Inflammatory macrophage (primary cell): ENCODE measurements at places on chromosomes 7 and 10.
A peak's percentile ranks its signal among the peaks of the same experiment; 100 is the strongest.

- peak; percentile 43 for DNase-seq
These were observed 201.7 kb upstream of the ADARB2 start for GRCh38 chr10:1939016-1939415.

- no peak for DNase-seq
These were observed 110.0 kb downstream of the RELN start for GRCh38 chr7:103879411-103879810.

GRCh38 chr10:14579405-14579804, 195.3 kb downstream of the FAM107B start:
- DNase-seq, result peak; percentile 63

- no peak for DNase-seq
These were observed 48.0 kb downstream of the RHOBTB1 start for GRCh38 chr10:60896033-60896432.

- peak; percentile 59 for DNase-seq
These were observed 23.8 kb downstream of the SCIN start for GRCh38 chr7:12594122-12594897.

DNA sequence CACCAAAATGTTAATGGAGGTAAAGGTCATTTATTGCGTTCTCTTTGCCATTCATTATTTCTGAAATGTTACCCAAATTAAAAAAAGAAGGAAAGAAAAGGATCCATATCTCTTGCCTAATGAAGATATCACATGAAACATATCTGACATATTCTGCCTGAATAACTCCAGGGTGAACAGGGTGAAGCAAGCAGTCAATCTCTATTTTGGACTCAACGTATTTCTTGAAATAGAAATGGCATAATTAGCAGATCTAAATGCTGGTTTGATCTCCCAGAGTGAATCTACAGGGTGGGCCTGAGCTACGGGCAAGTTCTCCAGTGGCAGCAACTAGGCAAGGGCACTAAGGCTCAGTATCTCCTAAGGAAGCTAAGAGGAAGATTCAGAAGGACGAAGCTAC, 24.0 kb downstream of the MPP7 start:
- DNase-seq, result no peak

DNA sequence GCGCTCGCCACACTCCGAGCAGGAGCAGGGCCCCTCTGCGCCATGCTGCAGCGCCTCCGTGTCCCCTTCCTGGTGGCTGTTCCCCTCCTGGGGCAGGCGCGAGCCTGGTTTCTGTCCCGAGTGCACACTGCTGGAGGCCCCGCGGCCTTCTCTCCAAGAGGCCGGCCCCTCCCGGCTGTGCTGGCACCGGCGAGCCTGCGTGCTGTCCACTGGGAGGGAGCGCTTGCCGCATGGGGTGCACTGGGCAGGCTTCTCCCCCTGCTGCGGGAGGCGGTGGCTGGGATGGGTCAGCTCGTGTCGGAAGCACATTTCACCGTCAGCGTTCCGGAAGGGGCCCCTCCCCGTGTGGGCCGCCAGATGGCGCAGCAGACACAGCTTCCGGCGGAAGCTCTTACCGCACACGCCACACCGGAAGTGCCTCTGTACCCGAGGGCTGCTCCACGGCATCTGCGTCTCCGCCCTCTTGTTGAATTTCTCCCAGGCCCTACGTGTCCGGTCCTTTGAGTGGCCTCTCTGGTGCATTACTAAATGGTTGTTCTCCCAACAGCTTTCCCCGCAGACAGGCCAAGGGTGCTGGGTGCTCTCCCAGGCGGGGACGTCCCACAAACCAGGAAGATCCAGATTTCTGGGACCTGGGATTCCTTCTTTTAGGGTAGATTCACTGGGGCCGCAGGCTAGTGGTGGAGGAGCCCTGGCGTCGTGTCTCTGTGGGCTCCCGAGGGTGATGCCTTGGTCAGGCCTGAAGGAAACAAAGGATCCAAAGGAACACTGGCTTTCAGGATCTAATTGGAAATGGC, 18.7 kb downstream of the ZNF786 start:
- peak; percentile 66 for DNase-seq

DNA sequence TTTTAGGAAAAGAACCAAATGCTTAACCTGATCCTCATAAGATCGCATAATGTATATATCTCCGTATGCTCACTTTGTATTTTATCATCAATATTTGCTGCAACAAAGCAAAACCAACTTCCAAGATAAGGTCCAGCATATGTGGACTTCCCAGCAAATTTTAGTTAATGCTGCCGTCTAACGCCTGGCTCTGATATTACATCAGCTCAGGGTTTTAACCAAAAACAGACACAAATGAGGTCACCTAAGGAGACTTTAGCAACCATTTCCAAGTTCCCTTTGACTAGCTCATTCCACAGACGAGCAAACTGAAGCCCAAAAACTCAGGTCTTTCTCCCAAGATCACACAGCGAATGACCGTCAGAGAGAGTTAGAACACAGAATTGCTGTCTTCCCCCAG, 59.4 kb upstream of the UCN3 start:
- DNase-seq, result peak; percentile 12

- no peak for DNase-seq
These were observed 82.1 kb upstream of the IGFBP3 start for GRCh38 chr7:46003161-46003560.

DNA sequence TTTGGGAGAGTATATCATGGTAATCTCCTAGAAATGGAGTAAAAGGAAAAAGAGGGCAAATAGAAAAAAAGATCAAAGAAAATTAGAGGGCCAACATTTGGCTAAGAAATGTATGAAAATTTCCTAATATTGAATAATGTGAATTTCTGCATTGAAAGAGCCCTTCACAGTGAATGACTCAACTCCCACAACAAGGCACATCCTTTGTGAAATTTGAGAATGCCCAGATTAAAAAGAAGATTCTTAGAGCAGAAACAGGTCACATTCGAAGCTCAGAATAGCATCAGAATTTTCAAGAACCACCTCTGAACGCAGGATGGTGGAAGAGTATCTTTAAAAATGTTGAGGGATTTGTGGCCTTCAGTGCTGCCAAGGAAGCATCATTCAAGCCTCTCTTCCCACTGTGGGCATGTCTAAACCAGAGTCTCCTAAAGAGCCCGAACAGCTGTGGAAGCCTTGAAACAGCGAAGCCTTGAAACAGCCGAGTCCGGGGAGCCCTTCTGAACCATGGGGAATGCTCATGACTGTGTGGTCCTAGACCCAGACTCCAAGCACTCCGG, 43.6 kb downstream of the GUSB start:
- DNase-seq, result no peak

- DNase-seq, result peak; percentile 70
These were observed 22.4 kb upstream of the SEMA3C start for GRCh38 chr7:80941208-80941758.

GRCh38 chr7:105916603-105917002, 40.2 kb upstream of the ATXN7L1 start:
- DNase-seq, result no peak

DNA sequence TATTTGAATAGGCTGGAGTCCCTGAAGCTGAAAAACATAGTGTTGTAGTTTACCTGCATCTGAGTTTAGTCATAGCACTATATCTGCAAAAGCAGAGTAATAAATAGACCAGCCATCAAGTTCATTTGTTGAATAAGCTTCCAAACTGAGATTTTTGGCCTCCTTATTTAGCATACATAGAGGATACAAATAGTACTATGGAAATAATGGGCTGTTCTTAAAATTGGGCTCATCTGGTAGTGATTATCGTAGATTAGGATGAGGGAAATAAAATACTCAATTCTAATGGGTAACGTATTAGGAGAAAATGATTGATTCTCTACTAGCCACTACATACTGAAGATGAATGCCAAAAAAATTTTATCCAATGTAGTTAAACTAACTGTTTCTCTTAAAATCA, 41.4 kb upstream of the TMEM196 start:
- DNase-seq, result no peak

- no peak for DNase-seq
These were observed 714.7 kb upstream of the MBL2 start for GRCh38 chr10:53487019-53487983.

- no peak for DNase-seq
These were observed 180.1 kb downstream of the MAD1L1 start for GRCh38 chr7:2052657-2053048.

DNA sequence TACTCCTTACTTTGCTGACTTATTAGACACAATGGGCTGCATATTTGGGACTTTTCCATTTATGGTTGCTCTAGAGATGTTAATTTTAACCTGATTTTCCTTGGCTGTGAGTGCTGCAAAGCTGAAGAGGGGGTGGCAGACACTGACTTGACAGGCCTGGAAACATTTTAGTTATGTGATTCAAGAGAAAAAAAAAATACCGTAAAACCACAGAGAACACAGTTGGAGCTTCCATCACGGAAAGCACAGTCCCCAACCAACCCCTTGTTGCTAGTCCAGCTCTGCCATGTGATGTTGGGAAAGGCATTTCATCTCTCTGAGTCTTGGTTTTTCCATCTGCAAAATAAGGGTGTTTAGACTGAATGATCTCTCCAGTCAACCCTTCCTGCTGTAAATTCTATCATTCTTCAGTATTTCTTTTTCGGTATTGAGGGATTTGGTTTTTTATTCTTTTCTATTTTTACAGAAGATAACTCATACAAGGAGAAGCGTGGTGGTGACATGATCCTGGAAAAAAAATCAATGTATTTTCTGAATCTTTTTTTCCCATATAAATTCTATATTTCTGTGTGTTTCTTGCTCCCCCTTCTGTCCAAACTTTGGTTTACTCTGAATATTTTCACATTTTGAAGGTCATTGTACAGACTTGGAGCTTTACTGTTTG, 246.1 kb downstream of the REEP3 start:
- DNase-seq, result peak; percentile 16

DNA sequence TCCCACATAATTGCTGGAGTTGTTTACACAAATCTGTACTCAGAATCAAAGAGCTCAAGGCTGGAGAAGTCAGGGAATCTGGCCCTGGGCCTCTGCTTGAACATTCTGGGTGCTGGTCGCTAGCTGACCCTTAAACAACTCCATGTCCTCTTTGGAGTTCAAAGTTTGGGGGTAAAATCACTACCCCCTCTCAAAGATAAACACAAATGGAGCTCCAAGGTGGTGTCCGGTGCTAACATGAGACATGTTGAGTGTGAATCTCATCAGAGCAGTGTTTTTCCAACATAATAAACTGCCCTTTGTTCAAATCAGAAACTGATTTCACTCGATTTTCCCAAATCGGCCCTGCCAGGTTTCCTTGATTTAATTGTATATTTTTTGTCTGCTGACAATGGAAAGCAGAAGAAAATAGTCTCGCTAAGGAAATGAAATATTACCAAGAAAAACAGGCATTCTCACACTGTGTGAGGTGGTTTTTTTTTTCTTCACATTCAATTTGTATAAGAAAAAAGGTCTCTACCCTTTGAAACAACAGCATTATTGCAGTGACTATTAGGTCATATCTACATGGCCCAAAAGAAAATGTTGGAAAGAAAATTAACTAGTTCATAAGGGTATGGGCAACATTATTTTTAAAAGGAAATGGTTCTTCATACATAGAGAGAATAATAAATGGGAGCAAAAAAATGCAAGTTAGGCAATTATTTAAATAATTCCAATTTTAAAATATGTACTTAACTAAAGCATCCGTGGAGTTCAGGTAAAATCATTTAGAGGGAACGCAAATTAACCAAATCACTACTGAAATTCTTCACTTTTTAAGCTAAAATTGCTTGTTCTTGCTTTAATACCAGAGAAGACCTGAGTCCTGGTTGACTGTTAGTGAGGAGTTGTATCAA, 56.1 kb upstream of the CAPZA2 start:
- DNase-seq, result no peak

DNA sequence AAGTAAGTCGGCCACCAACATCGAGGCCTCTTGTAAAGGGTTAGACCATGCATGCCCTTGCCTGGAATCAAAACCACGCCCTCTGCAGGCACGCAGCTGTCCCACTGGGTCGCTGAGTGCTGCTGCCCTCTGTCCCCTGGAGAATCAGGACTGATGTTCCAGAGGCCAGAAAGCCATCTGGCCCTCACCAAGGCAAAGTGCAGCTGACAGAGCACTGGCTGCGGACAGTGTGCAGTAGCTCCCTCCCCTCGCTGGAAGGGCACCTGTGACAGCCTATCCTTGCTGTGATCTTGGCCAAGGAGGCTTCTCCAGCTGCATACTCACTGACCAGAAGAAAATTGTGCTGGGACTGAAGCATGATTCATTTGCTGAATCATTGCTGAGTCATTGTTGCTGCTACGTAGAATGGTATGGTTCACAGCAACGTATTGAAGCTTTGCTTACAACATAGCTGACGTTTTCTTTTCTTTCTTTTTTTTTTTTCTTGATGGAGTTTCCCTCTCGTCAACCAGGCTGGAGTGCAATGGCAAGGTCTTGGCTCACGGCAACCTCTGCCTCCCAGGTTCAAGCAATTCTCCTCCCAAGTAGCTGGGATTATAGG, 30.4 kb downstream of the DDC start:
- DNase-seq, result peak; percentile 56

GRCh38 chr10:38102880-38103279, 8.7 kb downstream of the ZNF37A start:
- DNase-seq, result no peak

- DNase-seq, result peak; percentile 61
These were observed 112.9 kb downstream of the COL13A1 start for GRCh38 chr10:69914398-69915214.

GRCh38 chr7:57354679-57355338, 95.2 kb upstream of the ZNF716 start:
- DNase-seq, result no peak

- peak; percentile 20 for DNase-seq
These were observed 205.3 kb downstream of the BUB3 start for GRCh38 chr10:123359539-123359938.

DNA sequence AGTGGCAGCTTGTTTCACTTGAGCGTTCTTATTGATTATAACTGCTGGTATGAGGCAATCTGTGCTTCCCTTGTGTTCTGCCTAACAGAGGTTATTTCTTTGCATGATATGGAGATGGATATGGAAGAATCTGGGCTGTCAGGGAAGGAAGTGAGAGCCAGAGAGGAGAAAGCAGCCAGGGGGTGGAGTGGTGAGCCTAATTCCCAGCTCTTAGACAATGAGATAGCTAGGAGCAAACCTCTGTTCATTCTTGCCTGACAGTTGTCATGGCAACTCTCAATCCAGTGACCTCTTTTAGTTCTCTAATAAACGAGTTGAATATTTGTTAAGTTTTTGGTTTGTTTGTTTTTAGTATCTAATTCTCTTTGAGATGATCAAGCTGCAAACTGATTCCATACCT, 214.3 kb downstream of the NRG3 start:
- DNase-seq, result no peak

DNA sequence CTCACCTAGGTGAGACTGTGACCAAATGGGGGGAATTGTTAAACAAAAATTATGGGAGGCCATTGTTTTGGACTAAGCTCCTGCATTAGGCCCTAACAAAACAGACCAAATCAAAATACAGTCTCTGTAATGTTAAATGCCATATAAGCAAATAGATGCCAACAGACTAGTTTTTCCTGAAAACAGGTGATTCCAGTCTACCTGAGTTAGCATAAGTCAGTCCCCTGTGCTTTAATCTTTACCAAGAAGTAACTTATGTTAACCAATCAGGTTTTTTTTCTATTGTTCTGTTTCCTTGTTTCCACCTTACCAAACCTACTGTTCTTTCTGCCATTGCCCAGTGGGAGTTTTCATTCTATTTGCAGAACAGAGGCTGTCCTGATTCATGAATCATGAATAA, 48.0 kb downstream of the PDZD8 start:
- DNase-seq, result no peak

- DNase-seq, result no peak
These were observed at the start of gene SLC26A4 for GRCh38 chr7:107660381-107661080. Gene SLC26A4, plus strand, starts transcription at chr7:107660828. Its CDS starts 814 bp downstream, at chr7:107661642.
